ENCODE measurements at places on chromosomes 16 and 17.

DNA sequence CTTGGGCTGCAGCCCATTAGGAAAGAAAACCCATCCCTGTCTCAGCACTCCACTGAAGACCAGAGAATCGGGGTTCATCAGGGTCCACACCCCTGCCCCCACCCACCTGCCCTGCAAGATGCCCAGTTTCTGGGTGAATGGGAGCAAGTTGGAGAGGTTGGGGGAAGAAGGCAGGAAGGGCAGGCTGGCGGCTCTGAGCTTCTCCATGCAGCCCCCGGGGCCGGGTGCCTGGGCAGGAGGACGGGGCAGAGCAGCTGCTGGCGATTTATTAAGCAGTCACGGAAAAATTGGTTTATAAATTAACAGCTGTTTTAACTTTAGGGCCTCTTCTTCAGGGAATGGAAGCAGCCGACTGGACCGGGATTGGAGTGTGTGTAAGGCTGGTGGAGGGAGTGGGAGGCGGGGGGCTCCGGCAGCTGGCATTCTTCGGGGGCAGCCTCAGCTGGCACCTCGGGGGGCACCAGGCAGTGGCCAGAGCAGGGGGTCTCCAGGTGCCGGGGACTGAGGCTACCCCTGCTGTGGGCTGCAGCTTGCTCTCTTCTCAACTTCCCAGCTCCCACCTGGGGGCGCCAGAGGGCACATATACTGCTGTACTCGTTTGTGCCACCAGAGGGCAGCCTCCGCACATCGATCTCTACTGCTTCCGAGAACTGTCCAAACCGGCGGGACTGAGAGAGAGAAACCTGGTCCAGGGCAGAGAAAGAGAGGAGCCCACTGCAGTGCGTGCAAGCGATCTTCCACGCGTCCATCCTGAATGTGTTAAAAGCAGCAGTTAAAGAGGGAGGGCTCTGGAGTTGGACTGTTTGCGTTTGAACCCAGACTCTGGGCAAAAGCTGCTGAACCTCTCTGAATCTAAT is 5.0 kb upstream of the PPP1R1B start:
- peak; percentile 91 for DNase-seq

DNA sequence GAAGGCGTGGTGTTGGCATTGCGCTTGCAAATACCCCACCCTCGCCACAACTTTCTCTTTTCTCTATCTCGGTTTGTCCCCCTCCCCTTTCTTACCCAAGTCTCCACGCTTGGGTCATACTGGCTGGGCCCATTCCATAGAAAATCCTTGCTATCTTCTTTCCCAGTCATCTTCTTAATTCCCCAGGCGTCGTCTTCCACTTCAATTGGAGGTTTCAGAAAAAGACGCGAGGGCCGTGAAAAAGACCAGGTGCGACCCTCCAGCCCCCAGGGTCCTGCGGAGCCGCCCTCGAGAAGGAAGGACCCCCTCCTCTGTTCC is 8.3 kb downstream of the IRX5 start:
- no peak for DNase-seq

- DNase-seq, result no peak
Observed at GRCh38 chr16:66167564-66168291, 198.8 kb upstream of the CDH5 start.

- DNase-seq, result no peak
Observed at GRCh38 chr17:32835291-32835761, 41.6 kb downstream of the MYO1D start.

- DNase-seq, result no peak
Observed at GRCh38 chr16:13912891-13913290, 7.1 kb upstream of the ERCC4 start.

GRCh38 chr17:50766222-50767023 is 895 bp downstream of the ANKRD40CL start:
- no peak for DNase-seq

Measured in activated CD8-positive, alpha-beta T cell treated with anti-CD3 and anti-CD28 coated beads, Interleukin-2, amount 10 ng/mL, durations not matched to agents 7 days and 5 days (primary cell).